Glomerular endothelial cell (primary cell): ENCODE measurements at places on chromosomes 7 and 10. TPM values are rescaled to one million over a fixed set of nuclear protein-coding genes. Genes with fewer than 3 reads are reported as not detected.
A peak's percentile ranks its signal among the peaks of the same experiment; 100 is the strongest.

DNA sequence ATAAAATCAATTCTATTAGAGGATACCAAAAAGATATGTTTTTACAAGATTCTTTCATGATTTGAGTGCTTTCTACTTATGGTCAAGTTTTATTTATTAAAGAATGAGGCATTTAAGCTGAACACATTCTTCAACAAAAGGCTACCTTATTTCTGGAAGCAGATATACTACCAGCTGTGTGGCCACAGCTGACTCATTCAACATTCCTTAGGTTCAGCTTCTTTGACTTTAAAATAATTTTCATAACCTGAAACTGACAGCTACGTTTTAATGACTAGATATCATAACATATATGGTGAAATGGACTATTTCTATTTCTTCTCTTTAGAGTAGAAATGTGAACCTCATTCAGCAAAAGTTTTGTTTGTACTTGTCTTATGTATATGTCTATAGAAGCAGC is 414.2 kb upstream of the SEMA3C start:
- DNase-seq = no peak

Gene C10orf95
- total RNA-seq = not detected in 2 replicates

DNA sequence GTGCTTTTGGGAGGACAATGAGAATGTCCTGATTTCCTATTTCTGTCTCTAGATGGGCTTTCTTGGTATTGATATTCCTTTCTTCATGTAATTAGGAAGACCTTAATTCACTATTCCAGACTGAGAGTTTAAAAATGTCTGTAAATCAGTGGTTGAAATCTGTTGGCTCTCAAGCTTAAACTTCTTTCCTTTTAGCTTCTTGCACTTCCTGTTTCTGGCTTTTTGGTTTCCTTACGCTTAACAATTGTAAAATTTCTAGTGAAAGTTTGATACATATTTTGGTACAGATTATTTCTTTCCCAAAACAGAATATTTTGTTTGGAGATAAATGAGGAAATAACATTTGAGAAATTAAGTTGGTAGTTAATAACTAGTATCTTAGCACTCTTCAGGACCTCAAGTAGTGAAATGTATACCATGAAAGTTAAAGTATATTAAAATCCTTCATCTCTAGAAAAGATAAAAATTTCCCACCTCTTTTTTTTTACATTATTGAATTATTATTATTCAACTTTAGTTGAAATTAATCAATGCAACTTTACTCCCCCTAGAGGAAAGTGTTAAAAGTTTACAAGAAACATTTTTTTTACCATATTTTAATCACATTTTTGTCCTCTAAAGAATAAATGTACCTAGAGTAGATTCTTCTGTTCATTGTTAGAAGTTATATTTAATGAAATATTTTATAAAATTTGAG is 137.2 kb downstream of the PHTF2 start:
- DNase-seq = no peak

Gene HOXA11
- total RNA-seq = 2.0 and 5.0 TPM in 2 replicates

GRCh38 chr10:61732629-61733278 is 70.0 kb downstream of the CABCOCO1 start:
- DNase-seq = no peak

Gene NPFFR1
- not detected in 2 replicates for total RNA-seq

- DNase-seq = no peak
Measured at GRCh38 chr10:84317174-84317573, 11.2 kb upstream of the CCSER2 start.

DNA sequence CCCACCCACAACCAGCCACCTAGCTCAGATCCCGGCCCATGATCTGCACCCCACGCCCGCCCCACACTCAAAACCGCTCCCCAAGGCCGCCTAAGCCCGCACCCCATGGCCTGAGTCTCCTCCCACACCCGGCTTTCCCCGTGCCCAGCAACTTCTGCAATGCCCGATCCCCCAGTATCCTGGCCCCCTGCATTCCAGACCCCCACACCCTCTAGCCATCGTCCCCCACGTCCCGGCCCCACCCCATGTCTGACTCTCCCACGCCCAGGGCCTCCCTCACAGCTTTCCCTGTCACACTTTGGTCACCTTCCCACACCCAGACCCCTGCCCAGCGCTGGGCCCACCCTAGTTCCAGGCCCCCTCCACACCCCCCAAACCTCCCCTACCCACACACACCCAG is 20.1 kb upstream of the FXYD4 start:
- DNase-seq = no peak

Gene ATP5MK
- 277 and 373 TPM in 2 replicates for total RNA-seq

GRCh38 chr7:80581486-80582260 is 56.8 kb upstream of the CD36 start:
- no peak for DNase-seq

Gene NANOS1
- 0.82 and 2.8 TPM in 2 replicates for total RNA-seq

Gene PON1
- total RNA-seq = not detected in 2 replicates

DNA sequence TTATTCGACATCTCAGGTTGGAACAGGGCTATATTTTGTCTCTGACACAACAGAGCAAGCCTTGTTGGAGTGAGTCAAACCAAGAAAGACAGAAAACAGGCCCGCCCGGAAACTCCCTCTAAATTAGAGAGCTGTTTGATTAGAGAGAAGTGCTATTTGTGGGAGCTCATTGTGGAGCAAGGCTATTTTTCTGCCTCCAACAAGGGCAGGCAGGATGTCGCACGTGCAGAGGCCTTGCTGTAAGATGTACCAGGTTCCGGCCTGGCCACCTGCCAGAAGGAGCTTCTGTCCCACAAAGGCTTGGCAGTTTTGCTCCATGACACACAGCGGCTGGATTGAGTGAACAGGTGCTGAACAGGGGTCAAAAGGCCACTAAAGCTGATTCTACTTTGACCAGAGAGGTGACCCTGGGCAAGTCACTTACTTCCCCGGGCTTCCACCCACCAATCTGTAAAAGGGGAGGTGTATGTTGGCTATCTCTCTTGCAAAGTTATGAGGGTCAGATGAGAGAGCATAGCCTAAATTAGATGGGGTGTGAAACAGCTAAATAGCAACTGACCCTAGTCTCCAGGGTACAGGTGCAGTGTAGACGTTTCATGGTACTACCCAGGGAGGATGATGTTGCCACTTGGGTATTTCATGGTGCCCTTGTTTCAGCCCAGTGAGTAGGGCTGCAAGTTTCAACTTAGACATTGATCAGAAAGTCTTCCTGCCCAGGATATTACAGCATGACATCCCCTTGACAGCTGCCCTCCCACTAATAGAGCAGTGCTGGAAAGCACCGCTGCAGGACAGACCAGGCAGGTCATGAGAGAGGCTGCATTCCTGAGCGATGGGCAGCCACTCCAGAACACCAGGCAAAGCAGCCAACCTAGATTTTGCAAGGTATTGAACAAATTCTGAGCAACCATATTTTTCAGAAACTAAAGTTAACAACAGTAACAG is 62.0 kb downstream of the VSTM4 start:
- DNase-seq = no peak

- peak; percentile 22 for DNase-seq
Measured at GRCh38 chr7:122219253-122219865, 75.3 kb upstream of the AASS start.

Gene NPY
- total RNA-seq = not detected in 2 replicates

- no peak for DNase-seq
Measured at GRCh38 chr7:115070311-115070710, 148.4 kb downstream of the MDFIC start.

- no peak for DNase-seq
Measured at GRCh38 chr7:43650457-43651052, 67.6 kb downstream of the STK17A start.

- no peak for DNase-seq
Measured at GRCh38 chr10:74600170-74600569, 226.2 kb upstream of the KAT6B start.

Gene SCART1
- 0.44 and 1.3 TPM in 2 replicates for total RNA-seq

GRCh38 chr10:91210435-91210834 is 10.0 kb upstream of the PCGF5 start:
- DNase-seq = no peak

- no peak for DNase-seq
Measured at GRCh38 chr7:43590862-43591557, 8.1 kb downstream of the STK17A start.

Gene ADAP1
- 3.0 and 5.1 TPM in 2 replicates for total RNA-seq

- DNase-seq = no peak
Measured at GRCh38 chr7:1124816-1125602, 35.0 kb downstream of the ZFAND2A start.

Gene RAMP3
- not detected in 2 replicates for total RNA-seq

DNA sequence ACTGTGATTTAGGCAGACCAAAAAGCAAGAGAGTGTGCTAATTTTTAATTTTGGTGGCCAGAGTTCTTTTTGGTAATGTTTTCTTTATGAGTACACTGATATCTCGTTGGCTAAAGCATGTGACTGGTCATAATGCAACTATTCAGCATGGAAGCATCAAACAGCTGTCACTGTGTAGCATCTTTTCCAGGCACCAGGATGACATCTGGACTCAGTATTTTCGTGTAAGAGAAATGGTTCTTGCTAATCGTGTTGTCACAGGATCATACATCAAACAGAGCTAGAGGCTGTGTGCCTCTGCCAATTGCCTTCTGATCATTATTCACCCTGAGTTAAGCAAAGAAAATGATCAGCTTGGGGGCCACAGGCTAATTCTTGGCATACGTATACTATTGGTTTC is 118.9 kb downstream of the SND1 start:
- no peak for DNase-seq

DNA sequence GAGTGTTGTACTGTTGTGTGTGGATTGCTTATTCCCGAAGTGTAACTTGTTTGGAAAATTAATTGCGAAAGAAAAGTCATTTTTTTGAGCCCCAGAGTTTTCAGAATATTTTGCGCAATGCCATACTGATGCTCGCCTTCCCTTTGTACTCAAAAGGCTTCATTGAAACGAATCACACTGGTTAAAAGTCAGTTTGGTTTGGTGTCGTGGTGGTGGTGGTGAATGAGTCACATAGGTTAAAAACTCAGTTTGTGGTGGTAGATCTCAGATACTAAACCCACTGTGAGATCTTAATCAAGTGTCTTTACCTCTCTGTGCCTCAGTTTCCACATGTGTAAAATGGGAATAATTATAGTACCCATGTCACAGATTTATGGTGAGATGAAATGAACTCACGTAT is 61.1 kb upstream of the IL6 start:
- no peak for DNase-seq

- no peak for DNase-seq
Measured at GRCh38 chr10:12389154-12389734, 39.9 kb downstream of the CAMK1D start.
